ENCODE measurements at places on chromosomes 2 and 18.

DNA sequence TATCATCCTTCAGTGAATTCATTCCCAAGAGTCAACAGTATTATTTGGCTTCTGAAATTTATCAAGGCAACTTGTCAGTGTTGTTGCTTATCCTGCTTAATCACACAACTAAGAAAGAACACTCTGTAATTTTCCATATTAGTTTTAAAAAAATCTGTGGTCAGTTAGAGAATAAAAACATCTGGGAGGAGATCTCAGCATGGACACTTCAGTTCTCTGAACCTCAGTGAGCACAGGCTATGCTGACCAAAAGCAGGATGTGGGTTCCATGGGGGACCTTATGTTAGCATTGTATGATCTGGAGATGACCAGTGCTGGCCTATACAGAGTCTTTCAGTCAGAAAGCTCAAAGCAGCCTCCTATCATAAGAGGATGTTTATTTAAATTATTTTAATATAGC, 79.1 kb upstream of the KLHL14 start:
- no peak for DNase-seq

- no peak for DNase-seq
Measured at GRCh38 chr2:46174345-46175170, 122.6 kb upstream of the EPAS1 start.

DNA sequence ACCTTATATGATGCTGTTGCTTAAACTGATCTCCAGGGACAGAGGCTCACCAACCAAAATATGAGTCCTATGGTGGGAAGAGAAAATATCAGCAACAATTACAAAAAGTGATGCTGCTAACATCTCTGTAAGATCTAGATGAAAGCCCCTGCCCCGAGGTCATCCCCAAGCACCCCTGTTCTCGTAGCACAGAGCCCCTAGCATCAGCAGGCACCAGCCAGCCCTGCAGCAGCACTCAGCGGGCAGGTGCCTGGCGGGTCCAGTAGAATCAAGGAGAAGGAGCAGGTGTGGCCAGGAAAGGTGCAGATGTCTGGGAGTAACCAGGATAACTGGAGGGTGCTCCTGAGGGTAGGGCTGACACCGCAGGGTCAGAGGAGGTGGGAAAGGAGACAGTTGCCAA, 474.2 kb upstream of the MYT1L start:
- DNase-seq: no peak

DNA sequence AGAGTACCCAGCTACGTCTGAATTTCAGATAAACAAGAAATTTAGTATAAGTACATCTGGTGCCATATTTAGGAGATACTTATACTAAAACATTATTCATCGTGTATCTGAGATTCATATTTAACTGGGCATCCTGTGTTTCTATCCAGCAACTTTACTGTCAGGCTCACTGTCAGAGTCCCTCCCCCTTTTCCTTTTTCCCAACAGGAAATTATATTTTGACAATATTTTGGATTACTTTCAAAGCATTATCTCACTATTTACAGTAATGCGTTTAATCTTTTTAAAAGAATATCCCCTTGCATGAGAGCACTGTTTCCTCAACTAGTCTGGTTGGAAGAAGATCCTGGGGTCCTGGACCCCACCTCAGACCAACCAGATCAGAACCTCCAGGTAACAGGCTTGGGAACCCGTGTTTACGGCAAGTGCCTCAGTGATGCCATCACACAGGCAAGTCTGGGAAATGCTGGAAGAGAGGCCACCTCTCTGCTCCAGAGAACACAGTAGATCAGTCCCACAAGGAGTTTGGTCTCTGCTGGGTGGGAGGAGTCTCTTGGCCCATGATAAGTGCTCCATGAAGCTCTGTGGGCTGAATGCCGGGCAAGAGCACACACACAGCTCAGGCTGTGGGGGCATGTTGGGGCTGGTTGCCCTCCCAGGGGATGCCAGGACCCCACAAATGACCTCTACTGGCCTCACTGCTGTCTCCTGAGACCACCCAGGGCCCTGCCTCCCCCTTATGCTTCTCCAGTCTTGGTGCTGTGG, 84.2 kb upstream of the UXS1 start:
- no peak for DNase-seq

- no peak for DNase-seq
Measured at GRCh38 chr2:50951437-50951836, 80.5 kb downstream of the NRXN1 start.

- no peak for DNase-seq
Measured at GRCh38 chr2:157459486-157459885, 15.6 kb upstream of the CYTIP start.

- DNase-seq: no peak
Measured at GRCh38 chr2:233210843-233211547, 40.5 kb upstream of the ATG16L1 start.

GRCh38 chr2:62554440-62554839, 48.4 kb upstream of the TMEM17 start:
- no peak for DNase-seq

DNA sequence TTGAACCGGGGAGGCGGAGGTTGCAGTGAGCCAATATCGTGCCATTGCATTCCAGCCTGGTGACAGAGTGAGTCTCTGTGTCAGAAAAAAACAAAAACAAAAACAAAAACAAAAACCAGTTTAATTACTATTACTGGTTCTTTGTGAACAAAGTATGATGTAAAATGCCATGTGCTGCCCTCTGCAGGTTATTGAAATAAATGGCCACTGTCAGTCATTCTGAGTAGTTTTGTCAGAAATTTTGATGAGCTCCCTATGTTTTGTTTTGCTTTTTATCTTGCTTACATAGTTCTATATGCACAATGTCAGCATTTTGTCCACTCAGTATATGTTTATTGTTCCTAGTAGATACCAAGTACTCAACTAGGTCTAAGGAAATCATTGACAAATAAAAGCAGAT, 423.6 kb upstream of the CHST9 start:
- DNase-seq: no peak

DNA sequence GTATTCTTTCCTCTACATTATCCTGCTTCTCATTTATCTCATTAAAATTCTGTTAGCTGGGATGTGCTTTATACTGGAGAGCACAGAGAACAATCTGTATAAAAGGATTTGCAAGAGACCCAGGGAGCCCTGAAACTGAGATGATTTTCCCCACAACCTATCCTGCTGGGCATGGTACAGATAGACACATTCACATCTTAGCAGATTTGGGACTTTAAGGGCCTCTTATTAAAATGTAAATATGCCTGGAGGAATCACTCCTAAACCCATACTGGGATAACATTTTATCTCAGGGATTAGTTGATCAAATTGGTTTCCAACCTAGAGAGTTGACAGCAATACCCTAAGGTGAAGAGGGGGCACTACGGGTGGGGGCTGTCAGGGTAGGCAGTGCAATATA, 45.5 kb downstream of the AOX1 start:
- no peak for DNase-seq

- no peak for DNase-seq
Measured at GRCh38 chr18:38966841-38967240, 1401.2 kb upstream of the CELF4 start.

- no peak for DNase-seq
Measured at GRCh38 chr2:117058366-117058765, 756.1 kb upstream of the DDX18 start.

DNA sequence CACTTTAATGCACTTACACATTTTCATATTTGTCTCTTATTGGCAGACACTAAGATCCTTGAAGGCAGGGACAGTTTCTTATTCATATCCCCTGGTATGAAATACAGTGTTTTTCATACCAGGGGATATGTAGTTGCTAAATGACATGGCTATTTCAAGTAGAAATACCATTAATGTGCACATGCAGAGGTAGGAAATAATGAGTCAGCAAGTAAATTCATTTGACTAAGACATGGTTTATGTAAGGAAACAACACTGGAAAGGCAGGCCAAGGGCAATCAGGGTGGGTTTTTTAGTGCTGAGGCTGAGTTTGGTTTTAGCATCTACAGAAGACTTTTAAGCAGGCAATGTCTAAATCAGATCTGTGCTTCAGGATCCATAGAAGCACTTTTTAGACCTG, 155.9 kb downstream of the WDPCP start:
- no peak for DNase-seq

DNA sequence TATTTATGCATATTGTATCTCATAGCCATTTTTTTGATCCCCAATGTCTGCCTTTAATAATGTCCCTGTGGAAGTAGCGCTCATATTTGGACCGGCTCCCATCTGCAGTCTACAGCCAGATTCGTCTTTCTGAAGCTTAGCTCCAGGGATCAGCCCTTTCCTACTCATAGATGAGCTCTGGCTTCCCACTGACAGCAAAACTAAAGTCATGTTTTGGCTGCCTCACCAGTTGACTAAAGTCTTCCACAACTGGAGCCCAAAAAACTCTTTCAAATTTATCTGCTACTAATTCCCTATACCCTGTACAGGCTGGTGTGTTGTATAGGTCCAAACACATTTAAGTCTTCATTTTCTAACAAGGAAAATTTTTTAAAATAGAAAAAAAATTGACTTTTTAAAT, 294.2 kb upstream of the HNMT start:
- DNase-seq: no peak

Measured in stimulated activated CD8-positive, alpha-beta memory T cell treated with anti-CD3 and anti-CD28 coated beads, Interleukin-7, amount 100 ng/mL, for 4 hours (primary cell).